ENCODE measurements at places on chromosomes 16 and 17. TPM values are rescaled to one million over a fixed set of nuclear protein-coding genes. Genes with fewer than 3 reads are reported as not detected.

DNA sequence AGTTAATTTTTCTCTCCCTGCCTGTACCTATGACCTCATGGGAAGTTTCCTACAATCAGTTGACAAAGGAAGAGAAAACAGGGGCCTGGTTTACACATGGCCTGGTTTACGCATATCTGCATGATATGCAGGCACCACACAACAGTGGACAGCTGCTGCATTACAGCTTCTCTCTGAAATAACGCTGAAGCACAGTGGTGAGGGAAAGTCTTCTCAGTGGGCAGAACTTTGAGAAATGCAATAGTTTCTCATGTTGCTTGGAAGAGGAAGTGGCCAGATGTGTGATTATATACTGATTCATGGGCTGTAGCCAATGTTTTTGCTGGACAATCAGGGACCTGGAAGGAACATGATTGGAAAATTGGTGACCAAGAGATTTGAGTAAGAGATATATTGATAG is 324.1 kb upstream of the GOT2 start:
- DNase-seq = no peak

Gene TNFRSF17
- total RNA-seq = not detected

DNA sequence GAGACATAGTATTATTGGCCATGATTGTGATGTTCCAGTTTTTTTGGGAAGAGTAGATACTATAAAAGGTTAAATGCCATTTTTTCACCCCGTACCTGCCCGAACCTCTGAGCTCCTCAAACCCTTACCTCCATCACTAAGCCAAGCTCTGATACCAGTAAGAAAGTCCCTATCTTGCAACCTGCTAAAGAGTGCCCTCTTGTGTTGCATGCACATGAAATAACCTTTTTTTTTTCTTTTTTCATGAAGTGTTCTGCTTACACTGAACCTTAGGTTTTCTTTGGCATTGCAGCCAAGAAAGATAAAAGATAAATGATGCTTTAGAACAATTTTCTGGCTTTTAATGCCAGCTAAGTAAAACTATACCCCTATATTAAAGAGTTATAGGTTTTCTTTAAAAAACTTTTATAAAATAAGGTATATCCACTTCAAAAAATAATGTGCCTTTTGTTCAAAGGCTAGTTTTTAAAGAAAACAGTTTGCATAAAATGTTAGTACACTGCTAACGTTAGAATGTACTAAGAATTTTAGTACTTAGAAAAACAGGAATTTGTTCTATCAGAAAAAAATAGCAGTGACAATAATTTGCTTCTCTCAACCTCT is 295.3 kb upstream of the PMFBP1 start:
- peak; percentile 34 for DNase-seq

- DNase-seq = no peak
Measured at GRCh38 chr17:43810823-43811222, 22.1 kb downstream of the MPP3 start.

Gene TLK2
- 27.9 TPM for total RNA-seq
